HT1080 (cell line): ENCODE measurements at places on chromosomes 13 and 19. TPM values are rescaled to one million over a fixed set of nuclear protein-coding genes. Genes with fewer than 3 reads are reported as not detected.

GRCh38 chr13:35349673-35350278 lies 126.7 kb downstream of the MAB21L1 start:
- DNase-seq = peak; percentile 14

GRCh38 chr13:94129490-94129894 lies 350.0 kb downstream of the DCT start:
- no peak for DNase-seq

GRCh38 chr13:32905063-32905863 lies 111.0 kb upstream of the KL start:
- peak; percentile 77 for DNase-seq

DNA sequence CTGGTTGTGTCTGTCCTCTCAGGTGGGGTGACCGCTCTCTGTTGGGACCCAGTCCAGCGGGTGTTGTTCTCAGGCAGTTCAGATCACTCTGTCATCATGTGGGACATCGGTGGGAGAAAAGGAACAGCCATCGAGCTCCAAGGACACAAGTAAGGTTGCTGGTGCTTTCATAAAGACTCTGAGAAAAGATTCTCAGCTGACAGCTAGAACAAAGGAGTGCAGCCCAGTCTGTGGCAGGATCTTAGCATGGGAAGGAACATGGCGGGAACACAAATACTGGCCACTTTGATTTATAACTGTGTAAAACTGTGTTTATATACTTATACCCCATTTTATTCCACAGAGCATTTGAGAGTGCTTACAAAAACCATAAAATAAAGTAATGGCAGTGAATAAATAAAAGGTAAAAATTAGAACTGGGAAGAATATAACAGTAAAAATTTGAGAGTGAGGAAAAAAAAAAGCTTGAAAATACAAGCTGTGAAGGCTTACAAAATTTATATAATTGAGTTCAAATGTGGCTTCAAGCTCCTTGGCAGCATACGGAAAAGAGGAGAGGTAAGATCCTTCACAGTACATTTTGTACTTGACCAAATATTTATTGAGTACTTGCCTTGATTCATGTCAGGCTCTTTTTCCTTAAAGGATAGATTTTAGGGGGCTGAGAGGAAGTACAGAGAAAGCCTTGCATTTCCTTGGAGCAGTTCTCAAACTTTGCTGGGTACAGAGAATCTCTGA lies 64.8 kb downstream of the DHRS12 start:
- DNase-seq = no peak

Gene MAG
- total RNA-seq = not detected in 2 replicates

GRCh38 chr13:20503088-20504083 lies 22.3 kb downstream of the CRYL1 start:
- DNase-seq = no peak

Gene PRR19
- 1.2 and 2.8 TPM in 2 replicates for total RNA-seq

Gene C5AR1
- 0.03 TPM in 1 of 2 replicates, not detected in the other for total RNA-seq

DNA sequence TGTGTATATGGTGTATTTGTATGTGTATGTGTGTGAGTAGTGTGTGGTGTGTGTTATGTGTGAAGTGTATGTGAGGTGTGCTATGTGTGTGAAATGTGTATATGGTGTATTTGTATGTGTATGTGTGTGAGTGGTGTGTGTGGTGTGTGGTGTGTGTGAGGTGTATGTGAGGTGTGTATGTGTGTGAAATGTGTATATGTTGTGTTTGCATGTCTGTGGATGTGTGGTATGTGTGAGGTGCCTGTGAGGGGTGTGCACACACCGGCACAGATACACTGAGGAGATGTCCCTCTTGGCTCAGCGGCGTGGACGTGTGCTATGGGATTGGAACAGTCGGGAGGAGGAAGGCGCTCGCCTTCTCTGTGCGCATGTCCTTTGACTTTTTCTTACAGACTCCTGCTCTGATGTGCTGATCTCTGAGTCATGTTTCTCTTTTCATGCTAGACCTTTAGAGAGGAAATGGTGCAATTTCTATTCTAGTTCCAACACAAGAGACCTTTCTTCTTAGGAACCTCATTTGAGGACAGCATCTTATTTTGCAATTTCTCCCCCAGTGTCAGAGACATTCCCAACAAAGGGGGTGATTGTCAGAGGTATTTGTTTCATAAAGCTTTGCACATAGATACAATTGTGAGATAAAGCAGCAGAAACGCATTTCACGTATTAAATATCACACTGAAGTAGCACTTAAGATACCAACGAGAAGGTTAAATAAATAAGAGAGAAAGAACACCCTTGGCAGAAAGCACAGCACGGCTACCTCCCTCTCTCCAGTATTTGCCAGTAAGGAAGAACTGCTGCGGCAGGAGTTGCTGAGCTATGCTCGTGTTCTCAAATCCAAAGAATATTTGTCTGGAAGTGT lies 11.3 kb upstream of the TNFRSF19 start:
- DNase-seq = peak; percentile 97

DNA sequence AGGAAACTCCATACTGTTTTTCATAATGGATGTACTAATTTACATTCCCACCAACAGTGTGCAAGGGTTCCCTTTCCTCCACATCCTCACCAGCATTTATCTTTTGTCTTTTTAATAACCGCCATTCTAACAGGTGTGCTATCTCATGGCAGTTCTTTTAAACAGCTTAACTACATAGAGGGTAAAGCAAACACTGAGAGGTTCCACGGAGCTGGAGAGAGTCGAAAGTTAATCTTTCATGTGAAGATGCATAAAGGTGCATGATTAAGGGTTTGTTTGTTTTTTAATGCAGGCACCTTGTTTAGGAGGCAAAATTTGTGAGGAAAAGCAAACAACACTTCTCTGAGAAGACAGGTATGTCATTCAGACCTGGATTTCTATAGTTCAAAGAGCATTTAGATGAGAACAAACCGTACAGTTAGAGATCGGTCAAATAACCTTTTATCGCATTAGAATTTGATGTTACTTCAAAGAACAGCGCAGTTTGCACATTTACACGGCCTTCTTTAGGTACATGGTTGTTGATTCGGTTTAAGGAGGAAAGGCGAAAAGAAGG lies 193.9 kb downstream of the RBM26 start:
- DNase-seq = no peak

- no peak for DNase-seq
Measured at GRCh38 chr13:108813587-108814170, 184.3 kb downstream of the MYO16 start.

Gene PSG1
- total RNA-seq = 0.27 TPM in 1 of 2 replicates, not detected in the other

DNA sequence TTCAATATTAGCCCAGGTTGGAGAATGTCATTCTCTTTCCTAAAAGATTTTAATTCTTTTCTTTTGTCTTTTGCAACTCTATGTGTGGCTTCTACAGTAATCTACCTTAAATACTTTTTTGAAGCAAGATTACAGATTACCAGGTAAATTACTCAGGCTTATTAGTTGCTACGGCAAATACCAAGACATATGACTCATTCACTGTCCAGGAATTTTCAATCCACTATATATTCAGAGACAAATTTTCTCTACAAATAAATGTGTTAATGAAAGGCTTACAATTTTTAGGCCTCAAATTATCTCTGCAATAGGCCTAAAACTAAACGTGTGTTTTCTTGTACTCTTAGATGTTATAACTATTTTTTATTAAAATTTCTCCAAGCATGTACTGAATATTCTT lies 631.3 kb downstream of the DIAPH3 start:
- DNase-seq = peak; percentile 11

Gene ODAD3
- total RNA-seq = 0.14 and 0.33 TPM in 2 replicates

- DNase-seq = peak; percentile 28
Measured at GRCh38 chr19:46147791-46148288, at the start of gene IGFL2. TSS of gene IGFL2 (plus strand) at chr19:46148238. CDS start at chr19:46148279, 41 bp downstream.

GRCh38 chr19:11142528-11143171 lies 12.9 kb downstream of the SPC24 start:
- DNase-seq = peak; percentile 91

Gene IZUMO1
- total RNA-seq = not detected in 2 replicates
